Spleen (tissue), 13 donors: ENCODE measurements at places on chromosomes 6 and 20. TPM values are rescaled to one million over a fixed set of nuclear protein-coding genes. Genes with fewer than 3 reads are reported as not detected.

Gene RNF39
- not detected for polyA plus RNA-seq

Gene TRIM15
- polyA plus RNA-seq, result 0.13 TPM

Gene GNRH2
- polyA plus RNA-seq, result not detected

Gene HDGFL1
- polyA plus RNA-seq, result not detected

- DNase-seq, result no peak
These were observed 126.8 kb upstream of the TNFAIP3 start for GRCh38 chr6:137740091-137740755.

GRCh38 chr20:58907320-58908137, 55.0 kb downstream of the GNAS start:
- DNase-seq, result peak; percentile 84

DNA sequence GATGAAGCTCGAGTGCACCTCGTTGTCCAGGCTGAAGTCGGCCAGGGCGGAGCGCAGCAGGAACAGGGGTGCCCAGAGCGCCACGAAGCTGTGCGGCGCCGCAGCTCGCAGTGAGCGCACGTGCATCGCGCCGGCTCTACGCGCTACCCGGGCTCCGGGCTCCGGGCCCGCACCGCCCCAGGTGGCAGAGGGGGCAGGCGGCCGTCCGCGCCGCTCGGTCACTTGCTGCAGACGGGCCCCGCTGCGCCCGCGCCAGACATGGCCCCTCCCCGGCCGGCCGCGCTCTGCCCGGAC, 497 bp downstream of the BMP7 start:
- DNase-seq, result no peak

DNA sequence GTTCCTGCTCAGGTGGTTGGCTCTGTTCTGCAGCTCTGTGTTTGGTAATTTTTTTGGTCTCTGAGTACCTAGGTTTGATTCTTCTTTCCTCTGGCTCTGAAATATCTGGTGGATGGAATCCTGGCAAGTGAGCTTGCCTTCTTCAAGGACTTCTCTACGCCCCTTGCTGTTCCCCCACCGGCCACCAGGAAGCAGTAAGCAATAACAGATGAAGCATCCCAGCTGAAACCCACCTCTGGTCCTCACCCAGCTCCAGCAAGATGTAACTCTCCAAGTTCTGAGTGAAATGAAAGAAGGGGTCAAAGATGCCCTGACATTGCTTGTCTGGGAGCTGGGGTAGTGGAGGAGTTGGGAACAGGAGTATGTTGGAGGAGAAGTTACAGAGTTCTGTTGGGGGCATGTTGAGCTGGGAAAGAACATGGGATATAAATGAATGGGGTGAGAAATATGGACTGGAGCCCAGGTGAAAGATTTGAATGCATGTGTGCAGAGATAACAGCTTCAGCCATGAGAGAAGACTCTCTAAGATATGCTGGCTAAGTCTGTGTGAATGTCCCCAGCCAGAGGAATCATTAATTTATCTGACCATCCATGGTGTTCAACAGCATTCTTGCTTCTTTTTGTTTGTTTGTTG, 51.3 kb upstream of the GLP1R start:
- DNase-seq, result no peak

DNA sequence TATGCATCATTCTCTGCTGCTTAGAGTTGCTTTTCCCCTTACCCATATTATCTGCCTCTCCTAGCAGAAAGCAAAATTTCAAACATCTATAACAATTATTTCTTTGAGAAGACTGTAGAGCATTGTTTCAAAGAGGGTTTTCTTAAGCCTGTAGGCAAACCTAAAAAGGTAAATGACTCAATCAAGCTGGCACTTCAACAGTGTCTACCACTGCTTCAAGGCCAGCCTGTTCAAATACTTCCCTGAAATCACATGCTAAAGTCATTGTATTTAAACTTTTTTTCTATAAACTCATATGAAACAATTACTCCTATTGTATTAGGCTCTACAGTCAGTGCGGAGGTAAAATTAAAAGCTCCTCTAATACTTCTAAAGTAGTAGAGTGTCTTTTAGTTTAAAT, 87.1 kb downstream of the OGFRL1 start:
- DNase-seq, result no peak

- no peak for DNase-seq
These were observed 4.8 kb downstream of the GSTA3 start for GRCh38 chr6:52904562-52905279.

DNA sequence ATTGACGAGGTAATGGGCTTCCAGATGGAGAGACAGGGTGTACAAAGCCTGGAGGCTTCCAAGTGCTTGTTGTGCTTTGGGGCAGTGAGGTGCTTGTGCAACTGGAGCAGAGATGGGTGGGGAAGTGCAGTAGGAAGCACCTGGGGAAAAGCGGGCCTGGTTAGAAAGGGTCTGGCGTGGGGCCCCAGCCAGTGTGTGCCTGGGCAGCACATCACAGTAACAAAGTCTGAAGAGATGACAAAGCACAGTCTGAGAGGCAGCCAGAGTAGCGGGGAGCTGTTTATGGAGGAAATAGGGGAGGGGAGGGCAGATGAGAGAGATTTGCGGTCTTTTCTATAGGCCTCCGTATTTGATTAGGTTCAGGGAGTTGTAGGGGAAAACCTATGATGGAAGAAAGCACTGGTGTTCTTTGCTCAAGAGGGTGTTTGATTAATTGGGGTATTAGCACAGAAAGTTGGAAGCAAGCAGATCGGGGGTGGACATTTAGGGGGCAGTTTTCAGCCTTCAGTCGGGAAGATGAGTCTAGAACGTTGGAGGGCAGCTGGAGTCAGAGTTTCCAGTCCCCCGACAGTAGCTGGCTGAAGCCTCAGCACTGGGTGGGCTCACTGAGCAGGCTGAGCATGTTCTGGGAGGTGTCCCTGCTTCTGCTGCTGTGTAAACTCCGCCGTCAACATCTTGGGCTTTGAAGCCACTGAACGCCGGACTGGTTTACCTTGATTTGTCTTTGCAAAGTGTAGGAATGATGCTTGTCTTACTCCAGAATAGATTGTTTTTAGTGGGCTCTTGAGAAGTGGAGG, 15.5 kb upstream of the MROH8 start:
- no peak for DNase-seq

- DNase-seq, result no peak
These were observed 110.9 kb upstream of the LAMP5 start for GRCh38 chr20:9403448-9403847.

GRCh38 chr20:45115829-45116228, 855 bp upstream of the WFDC5 start:
- no peak for DNase-seq

GRCh38 chr20:46249671-46250070, 58.6 kb downstream of the CDH22 start:
- DNase-seq, result no peak
